ENCODE measurements at places on chromosomes 2 and 18.

GRCh38 chr2:213125646-213126347 lies 25.6 kb downstream of the IKZF2 start:
- no peak for DNase-seq

- no peak for DNase-seq
Observed at GRCh38 chr2:233964581-233964980, 47.4 kb downstream of the TRPM8 start.

DNA sequence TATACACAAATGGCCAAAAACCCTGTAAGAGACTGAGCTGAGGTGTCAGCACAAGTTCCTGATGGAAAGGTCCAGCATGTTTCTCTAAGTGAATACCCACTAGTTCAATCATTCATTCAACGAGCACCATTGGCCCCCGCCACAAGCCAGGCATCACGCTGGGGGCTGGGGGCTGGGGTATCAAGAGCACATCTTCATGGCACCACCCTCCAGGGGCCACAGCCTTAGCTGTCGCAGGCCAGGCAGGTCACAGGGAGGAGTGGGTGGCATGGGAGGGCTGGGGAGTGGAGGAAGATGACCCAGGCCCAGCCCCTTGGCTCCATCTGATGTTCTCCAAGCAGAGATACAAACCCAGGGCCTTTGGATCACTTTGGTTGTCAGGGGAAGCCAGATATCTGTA lies 97.9 kb downstream of the ACKR3 start:
- DNase-seq = no peak

DNA sequence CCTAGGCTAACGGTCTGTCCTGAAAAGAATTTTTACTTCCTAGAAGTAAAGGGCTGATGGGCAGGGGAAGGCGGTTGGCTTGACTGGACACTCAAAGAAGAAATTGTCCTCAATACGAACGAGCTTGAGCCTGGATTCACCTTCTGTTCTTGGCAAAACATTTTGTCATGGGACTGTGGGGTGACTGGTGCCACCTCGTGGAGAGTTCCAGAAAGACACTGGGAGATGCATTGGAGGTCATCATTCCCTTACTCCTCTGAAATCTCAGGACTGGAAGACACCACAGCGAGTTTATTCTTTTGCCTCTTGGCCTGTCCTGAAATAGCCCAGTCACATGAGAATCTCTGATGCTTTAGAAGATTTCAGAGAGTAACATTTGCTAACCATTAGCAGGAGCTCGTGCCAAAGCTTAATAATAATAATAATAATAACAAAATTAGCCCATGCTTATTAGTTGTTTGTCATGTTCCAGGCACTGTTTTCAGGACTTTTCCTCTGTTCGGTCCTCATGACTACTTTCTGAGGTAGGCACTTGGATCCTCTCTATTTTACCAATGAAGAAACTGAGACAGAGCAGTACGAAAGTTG lies 44.5 kb downstream of the TMEM182 start:
- peak; percentile 6 for DNase-seq

- no peak for DNase-seq
Observed at GRCh38 chr2:1882471-1882870, 138.2 kb upstream of the PXDN start.

- DNase-seq = no peak
Observed at GRCh38 chr18:29853126-29853525, 1189.4 kb downstream of the DSC3 start.

- no peak for DNase-seq
Observed at GRCh38 chr2:207183506-207183905, 17.8 kb upstream of the KLF7 start.

GRCh38 chr2:219273937-219274336 lies 5.2 kb upstream of the DNAJB2 start:
- DNase-seq = no peak

DNA sequence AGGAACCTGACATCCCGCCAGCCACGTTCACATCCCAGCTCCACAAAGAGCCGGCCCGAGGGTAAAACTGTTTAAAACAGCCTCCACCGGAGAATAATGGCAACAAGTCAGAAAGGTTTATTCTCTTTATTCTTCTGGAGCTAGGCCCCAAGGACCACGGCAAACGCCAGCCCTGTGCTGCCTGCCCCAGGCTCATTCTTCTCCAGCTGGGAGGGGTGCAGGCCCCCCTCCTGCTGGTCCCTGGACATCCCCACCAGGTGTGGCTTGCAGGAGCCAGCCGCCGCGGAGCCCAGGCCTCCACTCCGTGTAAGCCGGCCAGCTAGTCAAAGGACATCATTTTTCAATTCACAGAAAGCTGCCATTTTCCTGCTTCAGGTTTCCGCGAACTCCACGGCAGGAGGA lies 65.8 kb upstream of the SALL3 start:
- no peak for DNase-seq

DNA sequence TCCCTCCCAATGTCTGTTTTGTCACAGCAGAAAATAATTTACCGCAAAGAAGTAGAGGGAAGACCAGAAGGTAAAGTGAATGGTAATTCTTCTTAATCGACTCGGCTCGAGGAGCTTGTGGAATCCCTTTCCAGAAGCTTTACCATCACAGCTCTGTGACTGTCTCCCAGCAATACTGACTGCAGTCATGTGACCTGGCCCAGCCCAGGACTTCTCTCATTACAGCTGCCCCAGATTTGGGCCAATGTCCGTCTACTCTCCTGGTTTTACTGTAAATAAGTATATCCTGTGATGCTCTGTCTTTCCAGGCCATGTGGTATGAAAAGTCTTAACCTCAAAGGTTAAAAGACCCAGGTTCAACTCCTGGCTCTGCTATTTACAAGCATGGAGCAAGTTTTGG lies 18.9 kb upstream of the ELOA2 start:
- DNase-seq = no peak

- no peak for DNase-seq
Observed at GRCh38 chr2:19739256-19739655, 162.5 kb downstream of the TTC32 start.

GRCh38 chr2:157447741-157448140 lies 3.9 kb upstream of the CYTIP start:
- no peak for DNase-seq

DNA sequence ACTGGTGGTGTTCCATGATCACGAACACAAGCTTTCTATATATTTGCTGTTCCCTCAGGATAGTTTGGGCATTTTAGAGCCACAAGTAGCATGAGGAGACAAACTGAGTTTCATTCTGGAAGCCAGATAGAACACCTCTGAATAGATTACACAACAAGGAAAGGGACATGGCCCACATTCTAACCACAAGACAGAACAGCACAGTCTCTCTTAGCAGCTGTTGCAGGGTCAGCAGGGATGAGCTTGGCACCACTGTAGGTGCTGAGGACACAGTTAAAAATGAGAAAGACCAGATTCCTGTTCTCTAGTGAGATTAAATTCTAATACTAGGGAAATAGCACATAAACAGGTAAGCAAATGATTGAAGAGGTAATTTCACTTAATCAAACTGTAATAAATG lies 235.3 kb downstream of the ZNF407 start:
- DNase-seq = no peak

GRCh38 chr2:863732-864450 lies 86.8 kb upstream of the SNTG2 start:
- DNase-seq = no peak

DNA sequence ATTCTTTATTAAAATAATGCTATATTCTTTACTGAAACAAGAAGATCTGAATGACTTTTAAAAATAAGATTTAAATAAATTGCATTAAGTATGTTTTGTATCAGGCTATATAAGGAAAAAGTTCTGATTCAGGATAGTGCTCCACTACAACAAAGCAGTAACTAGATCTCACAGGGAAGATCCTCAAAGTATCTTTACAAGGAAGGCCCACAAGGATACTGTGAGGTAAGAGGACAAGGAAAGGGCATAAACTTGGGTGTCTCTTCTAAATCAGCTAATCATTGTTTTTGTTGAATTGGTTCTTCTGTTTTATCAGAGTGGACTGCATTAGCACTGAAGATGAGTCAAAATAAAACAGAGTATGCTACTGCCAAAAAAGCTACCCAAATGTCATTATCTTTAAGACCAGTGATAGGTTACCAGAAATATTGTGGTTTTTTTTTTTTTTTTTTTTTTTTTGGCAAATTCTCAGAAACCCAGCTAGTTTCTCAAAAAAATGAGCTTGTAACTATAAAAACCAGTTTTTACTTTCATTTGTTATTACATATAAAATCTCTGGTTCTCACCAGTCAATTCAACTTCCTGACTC lies 160.9 kb downstream of the BAZ2B start:
- DNase-seq = no peak

GRCh38 chr18:62287781-62288664 lies 37.1 kb upstream of the TNFRSF11A start:
- DNase-seq = no peak

DNA sequence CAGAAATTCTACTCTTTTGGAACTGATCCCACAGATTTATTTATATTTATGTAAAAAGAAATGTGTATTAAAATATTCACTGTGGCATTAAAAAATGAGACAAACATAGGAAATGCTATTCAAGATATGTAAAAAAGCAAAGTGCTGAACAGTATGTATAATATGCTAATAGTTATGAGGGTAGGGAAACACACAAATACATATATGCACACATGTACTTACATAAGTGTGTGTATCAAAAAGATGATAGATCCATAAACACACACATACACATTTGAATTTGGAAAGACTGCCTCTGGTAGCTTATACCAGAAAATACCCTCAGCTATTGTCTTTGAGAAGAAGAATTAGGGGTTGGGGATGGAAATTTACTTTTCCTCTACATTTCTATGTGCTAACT lies 103.2 kb downstream of the MREG start:
- no peak for DNase-seq

DNA sequence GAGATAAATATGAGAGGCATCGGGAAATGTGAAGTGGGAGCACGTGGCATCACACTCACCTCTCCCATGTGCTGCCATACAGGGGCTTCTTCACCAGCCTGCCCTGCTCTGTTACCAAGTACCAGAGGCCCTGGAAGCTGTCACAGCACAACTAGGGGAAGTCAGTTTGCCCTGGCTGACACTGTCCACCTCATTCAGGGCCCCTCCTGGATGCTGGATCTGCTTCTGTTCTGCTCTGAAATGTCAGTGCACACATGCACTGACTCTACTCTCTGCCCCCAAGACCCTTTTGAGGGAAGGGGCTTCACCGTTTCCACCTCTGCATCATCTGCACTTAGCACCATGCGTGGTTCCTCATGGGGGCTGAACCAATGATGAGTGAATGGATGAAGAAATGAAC lies 311.1 kb downstream of the EN1 start:
- DNase-seq = no peak

DNA sequence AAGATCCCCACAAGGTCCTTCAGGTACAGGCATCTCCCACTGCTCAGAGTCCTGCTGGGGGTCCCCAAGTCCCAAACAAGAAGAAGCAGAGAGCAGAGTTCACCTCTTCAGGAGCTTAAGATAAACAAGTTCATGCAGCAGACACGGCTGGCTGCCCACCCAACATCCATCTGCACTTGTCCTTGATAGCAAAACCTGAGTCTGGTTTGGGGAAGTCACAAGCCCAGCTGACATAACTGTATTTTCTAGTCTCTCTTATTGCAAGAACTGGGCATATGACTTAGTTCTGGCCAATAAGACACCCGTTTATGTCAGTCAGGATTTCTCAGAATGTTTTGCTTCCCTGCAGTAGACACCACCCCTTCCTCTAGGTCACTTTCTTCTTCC lies 31.8 kb downstream of the AFF3 start:
- DNase-seq = no peak

- DNase-seq = no peak
Observed at GRCh38 chr2:189552991-189553404, 27.6 kb downstream of the SLC40A1 start.

GRCh38 chr2:105925390-105925789 lies 180.7 kb downstream of the NCK2 start:
- DNase-seq = no peak

DNA sequence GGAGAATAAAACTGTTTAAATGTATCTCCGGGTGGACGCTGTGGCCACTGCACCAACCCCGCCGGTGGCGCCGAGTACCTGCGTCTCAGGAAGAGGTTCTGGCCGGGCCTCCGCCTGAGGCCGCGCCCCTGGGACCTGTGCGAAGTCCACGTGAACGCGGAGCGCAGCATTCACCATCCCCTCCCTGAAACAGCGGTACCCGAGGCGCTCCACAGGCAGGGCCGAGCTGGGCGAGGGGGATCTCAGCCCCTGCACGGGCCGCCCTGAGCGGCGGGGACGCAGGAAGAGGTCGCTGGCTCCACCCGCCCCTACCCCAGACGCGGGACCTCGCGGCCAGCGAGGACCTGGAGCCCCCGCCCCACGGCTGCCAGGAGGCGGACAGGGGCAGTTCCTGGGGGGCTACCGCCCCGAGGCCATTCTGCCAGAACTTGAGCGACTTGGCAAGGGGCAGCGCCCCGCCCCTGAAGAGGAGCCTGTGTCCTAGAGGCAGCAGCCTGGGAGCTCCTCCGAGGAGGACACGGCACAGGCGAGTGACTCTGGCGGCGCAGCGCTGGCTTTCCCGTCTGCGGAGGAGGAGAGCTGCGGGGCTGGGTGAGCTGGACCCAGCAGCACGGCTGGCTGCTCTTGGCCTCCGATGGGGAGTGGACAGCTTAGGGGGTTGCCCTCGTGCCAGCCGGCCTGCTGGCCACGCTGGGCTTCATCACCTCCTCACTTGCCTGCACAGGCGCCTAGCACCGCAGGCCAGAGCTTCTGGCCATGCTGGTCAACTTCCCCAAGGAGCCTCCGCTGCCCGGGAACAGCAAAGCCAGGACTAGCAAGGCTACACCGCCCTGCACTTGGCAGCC lies 9.7 kb upstream of the TEKT4 start:
- no peak for DNase-seq

- DNase-seq = no peak
Observed at GRCh38 chr2:62208758-62209114, 12.8 kb downstream of the B3GNT2 start.

DNA sequence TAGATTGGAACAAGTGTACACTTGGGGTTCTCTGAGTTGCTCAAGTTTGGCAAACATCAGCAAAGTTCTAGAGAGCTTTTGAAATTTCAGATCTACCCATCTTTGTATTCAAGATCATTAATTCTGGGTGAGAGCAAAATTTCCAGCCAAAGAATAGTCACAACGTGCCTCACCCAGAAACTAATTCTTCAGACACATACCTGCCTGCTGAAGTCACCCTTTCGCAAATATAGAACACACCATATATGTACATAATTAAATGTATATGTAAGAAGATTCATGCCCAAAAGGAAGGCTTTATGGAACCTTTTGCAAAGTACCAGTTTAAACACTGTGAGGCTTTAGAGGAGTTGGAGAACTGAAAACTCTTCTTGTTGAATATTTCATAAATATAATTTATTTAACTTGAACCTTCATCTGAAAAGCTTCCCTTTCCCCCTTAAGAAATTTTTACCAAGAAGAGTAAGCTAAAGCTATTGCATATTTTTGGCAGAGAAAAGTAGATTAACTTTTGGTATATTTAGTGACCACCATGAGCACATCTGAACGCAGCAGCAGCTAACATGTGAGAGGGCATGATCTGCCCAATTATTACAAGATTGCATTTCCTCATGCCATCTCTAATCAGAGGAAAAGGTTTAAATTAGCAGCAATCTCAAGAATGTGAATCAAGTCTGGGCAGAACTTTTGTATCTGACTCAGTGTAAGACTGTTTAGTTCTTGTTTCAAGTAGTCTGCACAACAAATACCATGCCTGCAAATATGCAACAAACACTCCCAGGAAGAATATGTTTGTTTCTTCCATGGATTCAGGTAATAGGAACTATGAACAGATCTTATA lies 8.2 kb downstream of the RND3 start:
- DNase-seq = no peak

All from T-helper 9 cell (primary cell).